Left hindlimb (tissue), 1 donor: ENCODE measurements at places on chromosomes 1 and 21.

GRCh38 chr1:193971595-193971994, 785.2 kb upstream of the B3GALT2 start:
- DNase-seq = no peak

DNA sequence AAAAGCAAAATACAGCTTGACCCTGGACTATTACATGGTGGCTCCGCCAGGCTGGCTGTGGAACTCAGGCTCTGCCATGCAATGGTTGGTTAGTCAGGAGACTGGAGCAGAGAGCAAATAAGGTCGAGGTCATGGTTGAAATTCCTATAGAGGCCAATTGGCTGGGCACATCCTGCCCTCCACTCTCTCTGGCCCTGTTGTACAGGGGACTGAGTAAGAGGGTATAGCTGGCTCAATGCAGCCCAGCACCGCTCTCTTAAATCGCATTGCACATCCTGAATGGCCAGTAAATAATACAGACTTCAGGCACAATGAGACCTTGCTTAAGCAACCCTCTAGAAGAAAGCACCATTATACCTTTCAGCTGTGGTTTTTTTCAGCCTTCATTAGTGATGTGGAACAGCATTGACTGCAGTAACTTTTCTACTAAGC, 59.3 kb upstream of the PPP2R5A start:
- DNase-seq = no peak

DNA sequence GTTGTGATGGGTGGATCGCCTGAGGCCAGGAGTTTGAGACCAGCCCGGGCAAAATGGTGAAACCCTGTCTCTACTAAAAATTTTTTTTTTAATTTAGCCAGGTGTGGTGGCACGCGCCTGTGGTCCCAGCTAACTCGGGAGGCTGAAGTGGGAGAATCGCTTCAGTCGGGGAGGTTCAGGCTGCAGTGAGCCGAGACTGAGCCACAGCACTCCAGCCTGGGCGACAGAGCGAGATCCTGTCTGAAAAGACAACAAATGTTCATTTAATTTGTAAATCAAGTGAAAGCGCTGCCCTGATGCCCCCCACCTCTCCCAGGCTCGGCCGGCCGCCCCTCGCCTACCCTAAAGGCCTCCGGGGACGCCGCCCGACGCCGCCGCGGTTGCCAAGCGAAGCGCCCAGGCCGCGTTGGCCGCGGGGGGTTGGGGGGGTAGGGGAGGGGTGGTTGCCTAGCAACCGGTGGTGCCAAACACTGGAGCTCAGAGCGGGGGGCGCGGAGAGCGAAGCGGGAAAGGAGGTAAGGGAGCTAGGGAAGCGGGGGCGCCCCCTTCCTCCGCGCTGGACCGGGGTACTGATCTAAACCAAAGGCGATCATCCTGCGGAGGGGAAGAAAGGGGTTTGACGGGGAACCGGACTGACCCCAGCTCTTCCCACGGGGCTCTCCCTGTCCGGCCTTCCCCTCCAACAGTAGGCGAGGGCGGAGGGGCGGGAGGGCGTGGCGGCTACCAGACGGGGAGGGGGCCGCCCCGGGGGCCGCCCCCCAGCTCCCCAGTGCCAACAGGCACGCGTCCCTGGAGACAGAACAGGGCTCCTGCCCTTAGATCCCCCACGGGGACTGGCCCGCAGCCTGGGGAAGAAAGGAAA, at the start of gene TEKT2:
TEKT2 (plus strand) TSS at position 460 of the 862 bp plus-strand sequence. CDS start 828 bp downstream, outside the sequence.
- peak; percentile 84 for DNase-seq

- DNase-seq = no peak
Observed at GRCh38 chr1:33322870-33323585, 2.1 kb upstream of the A3GALT2 start.

DNA sequence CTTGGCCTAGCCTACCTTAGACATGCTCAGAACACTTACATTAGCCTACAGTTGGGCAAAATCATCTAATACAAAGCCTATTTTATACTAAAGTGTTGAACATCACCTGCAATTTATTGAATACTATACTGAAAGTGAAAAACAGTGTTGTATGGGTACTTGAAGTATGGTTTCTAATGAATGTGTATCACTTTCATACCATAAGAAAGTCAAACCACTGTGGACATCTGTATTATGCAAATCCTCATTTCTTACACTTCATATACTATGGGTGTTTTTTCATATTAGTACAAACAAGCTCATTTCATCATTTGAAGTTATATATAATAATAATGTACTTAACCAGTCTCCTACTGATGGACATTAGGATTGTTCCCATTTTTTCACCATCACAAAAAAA, 41.2 kb downstream of the TDRD5 start:
- DNase-seq = no peak

GRCh38 chr1:94434365-94435045, 16.3 kb downstream of the ABCD3 start:
- no peak for DNase-seq

- DNase-seq = no peak
Observed at GRCh38 chr1:55632906-55633305, 417.7 kb upstream of the USP24 start.

- DNase-seq = no peak
Observed at GRCh38 chr1:26203642-26204318, 13.4 kb downstream of the CATSPER4 start.

GRCh38 chr1:203034422-203035110, 8.3 kb downstream of the PPFIA4 start:
- DNase-seq = no peak

GRCh38 chr1:153345187-153346076, 3.2 kb downstream of the PGLYRP4 start:
- no peak for DNase-seq

- DNase-seq = no peak
Observed at GRCh38 chr1:205593967-205594366, 37.8 kb downstream of the ELK4 start.

- no peak for DNase-seq
Observed at GRCh38 chr1:206011057-206011456, 7.9 kb upstream of the RAB7B start.

- no peak for DNase-seq
Observed at GRCh38 chr1:219160967-219161366, 12.7 kb upstream of the LYPLAL1 start.

DNA sequence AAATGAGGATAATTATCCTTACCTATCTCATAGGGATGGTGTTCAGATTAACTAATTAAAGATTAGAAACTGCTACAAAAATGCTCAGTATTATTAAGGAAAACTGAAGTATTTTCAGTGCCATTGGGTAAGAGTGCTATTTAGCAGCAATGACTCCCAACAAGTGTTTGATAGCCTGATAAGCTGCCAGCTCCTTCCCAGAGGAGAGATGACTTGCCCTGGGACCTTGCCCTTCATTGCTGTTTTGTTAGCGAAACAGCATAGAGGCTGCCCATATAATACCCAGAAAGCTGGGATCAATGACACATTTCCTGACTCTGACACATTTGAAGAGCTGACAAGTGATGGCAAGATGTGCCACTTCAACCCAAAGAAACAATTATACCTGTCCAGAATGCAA, 592.2 kb downstream of the ADGRL2 start:
- DNase-seq = no peak

GRCh38 chr1:1917304-1917976, 1.6 kb downstream of the TMEM52 start:
- peak; percentile 29 for DNase-seq

DNA sequence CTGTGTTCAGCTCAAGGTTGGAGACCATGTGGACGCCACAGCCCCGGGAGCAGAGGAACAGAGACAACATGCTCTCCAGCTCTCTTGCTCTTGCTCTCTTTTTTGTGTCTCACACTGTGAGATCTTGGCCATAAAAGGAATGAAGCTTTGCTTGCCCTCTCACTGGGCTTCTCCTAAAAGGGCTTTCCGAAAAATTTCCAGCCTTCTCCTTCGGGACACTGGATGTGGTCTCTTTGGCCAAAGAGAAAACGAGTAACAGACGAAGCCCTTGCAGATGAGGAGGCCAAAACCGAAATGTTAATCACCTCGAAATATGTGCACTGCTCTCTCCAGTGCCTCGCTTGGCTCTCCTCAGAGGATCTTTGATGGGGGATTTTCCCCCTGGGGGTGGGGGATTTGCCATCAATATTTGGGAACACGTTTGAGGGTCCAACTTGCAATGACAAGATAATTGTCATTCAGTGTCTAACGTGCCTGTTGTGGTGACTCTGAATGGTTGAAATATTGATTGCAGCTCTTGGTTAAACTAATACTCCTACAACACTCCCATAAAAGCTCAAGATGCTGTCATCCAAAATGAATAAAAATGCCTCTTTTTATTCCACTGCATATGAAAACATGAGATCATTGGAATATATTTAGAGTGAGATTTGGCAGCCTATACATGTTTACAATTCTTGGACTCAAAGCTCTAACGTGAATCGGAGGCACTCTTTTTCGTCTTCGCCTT, 68.6 kb upstream of the ANGPTL1 start:
- DNase-seq = peak; percentile 80

DNA sequence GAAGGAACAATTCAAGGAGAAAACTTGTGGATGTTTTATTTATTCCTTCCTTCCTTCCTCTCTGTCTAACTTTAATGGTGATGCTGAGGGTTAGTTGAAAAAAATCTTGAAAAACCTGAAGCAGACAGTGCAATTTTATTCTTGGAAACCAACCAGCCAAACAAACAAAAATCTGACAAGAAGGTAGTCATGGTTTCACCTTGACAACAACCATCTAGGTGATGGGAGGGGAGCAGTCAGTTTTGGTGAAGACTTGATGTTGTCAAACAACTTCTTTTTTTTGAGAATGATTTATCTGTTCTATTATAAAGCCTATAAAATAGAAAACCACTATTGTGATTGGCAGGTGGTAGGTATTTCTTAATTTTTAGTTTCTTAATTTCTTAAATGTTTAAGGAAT, 92.4 kb upstream of the GPR88 start:
- DNase-seq = no peak

- DNase-seq = peak; percentile 38
Observed at GRCh38 chr1:151991663-151992302, 1.9 kb downstream of the S100A10 start.

DNA sequence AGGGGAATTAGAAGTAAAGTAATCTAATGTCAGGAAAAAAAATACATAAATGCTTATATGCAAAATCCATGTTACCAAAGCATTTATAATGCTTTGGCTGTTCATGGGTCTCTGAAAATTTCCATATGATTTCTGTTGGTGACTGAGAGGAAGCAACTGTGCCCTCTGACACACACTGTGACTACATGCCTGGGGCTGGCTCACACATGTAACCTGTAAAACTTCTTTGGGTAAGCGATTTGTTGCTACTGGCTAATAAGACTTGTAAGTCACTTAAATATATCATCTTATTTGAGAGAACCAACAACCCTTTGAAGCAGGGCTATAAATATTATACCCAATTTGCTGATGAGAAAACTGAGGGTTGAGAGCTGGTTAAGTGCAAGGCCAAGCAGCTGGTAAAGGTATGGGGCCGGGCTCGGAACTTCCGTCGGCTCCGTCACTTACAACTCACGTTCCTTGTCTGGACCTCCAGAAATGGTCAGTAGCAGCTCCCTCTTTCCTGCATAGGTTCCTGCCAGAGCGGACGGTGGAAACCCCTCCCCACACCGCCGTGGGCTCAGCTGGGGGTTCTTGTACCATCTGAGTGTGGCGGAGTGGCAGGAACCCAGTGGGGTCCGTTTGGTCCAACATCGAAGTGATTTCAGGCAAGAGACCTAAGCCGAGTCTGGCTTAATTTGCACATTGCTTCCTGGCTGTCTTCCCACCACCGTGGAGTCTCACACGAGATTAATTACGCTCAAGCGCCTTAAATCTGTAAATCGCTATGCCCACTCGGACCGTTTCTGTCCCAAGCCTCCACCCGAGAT, 714 bp downstream of the DFFA start:
- DNase-seq = no peak

DNA sequence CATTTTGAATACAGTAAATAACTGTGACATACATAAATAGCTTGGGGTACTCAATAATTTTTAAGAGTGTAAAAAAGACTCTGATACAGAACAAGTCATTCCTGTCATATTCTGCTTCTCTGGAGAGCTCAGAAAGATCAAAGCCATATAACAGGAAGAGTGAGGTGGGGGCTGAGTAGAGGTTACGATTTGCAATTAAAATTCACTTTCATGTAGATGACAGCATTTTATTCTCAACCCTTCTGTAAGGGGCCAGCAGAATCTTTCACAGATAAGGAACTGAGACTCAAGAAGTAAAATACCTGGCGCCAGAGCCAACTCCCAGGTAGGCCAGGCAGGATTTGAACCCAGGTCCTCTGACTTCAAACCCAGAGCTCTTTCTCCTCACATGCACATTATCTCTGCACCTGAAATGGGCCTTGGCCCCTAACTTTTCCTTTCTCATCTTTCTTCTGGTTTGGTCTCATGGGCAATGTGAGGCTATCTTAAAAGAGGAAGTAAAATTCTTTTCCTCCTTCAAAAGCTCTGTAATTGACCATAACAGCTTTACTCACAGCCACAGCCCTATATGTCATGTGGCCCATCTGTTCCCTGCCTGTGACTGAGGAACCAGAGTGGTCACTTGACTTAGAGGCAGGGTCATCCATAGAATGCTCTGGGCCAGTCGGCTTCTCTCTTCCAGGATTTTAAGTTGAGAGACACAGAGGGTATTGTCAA, 80.9 kb upstream of the SYT6 start:
- no peak for DNase-seq

DNA sequence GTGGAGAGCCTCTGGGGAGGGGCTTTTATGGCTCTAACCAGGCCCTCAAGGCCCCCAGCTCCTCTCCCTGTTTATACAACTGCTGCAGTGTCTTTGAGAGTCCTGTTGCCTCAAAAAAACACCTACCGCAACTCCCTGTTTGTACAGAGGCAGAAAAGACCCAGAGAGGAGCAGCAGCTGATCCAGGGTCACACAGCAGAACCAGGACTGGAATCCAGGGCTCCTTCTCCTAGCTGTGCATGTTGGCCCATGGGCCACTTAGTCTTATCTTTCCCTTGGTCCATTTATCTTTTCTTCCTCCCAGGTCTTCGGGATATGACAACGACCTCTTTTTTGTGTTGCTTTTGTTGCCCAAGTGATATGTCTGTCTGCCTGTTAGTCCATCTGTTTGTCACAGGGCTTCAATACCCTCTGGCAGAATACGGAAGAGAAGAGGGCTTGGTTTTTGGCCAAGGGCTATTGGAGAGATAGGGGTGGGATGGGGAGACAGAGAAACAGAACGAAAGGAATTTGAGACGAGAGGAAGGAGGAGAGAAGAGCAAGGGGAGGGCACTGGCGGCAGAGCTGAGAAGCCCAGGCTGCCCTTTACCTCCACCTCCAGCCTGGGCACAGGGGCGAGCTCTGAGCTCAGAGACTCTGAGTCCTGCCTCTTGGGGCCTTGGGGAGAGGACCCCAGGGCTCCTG, 33.5 kb upstream of the WASF2 start:
- no peak for DNase-seq

DNA sequence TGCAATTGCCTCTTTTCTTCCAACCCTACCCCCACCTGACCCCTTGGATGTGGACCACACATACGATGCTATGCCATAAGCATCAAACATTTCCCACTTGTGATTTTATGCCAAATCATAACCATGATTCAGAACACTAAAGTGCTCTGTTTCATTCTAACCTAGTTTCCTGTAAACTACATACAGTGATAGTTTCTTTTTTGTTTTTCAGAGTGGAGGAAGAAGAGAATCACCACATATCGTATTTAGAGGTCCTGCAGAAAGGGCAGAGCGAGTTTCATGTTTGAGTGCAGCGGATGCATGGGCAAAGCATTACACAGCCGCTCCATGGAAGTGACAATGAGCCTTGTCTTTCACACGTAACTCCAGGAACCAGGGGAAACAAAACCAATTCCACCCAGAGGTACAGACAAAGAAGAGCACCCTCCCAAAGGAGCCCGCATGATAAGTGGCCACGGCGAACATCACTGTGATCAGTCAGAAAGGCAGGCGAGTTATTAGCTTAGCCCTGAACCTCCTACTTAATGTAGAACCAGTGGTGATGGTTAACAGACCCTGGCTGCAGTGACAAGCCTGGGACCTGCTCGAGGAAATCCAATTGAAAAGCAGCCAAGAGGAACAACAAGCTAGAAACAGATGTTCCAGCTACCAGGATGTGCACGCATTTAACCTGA, 64.0 kb upstream of the ZNF281 start:
- DNase-seq = no peak
